NCI-H1694 (cell line): ENCODE measurements at places on chromosomes 16 and 17.

- no peak for DNase-seq
These were observed 52.0 kb upstream of the DLX4 start for GRCh38 chr17:49916854-49917515.

DNA sequence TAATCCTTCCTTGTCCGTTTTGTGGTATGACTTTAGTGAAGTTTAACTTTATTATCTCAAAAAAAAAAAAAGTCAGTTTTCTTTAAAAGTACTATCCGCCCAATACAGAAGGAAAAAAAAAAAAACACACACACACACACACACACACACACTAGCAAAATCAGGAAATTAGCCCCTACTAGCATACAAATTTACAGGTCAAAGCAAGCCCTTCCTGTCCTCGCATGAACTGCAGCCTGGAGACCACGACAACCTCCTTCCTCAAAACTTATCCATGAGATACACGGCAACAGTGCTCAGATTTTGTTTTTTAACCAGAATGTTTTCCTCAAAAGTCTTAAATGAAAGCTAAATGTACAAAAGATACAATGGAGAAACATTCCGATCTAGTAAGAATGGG, 16.2 kb downstream of the NCOR1 start:
- DNase-seq, result no peak

GRCh38 chr16:69111876-69112230, 6.4 kb downstream of the HAS3 start:
- no peak for DNase-seq

DNA sequence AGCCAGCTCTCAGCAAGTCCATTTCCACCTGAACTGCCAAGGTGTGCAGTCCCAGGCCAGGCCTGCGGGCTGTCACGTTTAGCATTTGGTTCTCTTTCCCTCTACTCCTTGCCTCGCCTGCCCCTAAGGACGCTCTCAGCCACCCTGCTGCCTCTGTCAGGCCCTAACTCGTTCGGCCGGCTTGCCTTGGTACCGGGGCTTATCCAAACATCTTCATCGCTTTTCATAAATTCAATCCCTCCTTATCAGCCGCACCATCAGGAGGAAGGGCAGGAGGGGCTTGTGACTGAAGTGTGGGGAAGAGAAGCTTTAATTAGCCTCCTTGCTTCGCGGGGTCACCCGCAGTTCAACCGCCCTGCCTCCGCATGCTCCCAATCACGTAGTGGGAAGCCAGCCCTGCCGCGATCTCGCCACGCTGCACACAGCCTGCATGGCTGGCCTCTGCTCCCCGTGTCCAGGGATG, 231.1 kb downstream of the SOX9 start:
- no peak for DNase-seq

DNA sequence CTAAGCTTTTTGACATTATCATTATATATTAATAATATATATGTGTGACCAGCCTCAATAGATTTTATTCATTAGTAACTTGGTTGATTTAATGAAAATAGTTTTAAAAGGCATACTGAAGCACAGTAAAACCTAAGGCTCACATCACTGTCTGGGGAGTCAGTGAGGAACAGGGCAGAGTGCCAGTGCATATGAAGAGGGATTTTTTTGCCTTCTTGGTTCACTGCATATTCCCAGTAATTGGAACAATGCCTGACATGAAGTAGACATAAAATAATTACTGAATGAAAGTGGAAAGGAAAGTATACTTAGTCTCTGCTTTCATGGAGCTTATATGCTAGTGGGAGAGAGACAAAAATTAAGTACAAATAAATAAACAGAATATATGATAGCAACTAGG, 81.1 kb downstream of the FTO start:
- peak; percentile 2 for DNase-seq

GRCh38 chr17:33073416-33073815, 81.8 kb downstream of the SPACA3 start:
- DNase-seq, result no peak

DNA sequence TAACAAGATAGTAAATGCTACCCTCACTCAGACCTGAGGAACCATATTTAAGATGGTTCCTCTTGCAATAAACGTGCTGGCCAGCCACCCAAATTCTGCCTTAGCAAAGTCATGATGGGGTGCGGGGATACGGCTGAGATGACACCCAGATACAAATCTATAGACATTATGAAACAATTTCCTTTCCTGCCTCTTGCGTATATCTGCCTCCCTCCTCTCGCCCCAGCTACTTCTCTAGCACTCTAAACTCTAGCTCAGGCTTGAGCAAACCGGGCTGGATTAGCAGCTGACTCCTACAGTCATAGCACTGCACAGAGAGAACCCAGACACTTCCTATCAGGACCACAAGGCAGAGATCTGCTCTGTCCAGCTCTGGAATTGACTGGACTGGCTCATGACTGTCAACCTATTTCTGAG, 22.3 kb downstream of the CD300LF start:
- no peak for DNase-seq

DNA sequence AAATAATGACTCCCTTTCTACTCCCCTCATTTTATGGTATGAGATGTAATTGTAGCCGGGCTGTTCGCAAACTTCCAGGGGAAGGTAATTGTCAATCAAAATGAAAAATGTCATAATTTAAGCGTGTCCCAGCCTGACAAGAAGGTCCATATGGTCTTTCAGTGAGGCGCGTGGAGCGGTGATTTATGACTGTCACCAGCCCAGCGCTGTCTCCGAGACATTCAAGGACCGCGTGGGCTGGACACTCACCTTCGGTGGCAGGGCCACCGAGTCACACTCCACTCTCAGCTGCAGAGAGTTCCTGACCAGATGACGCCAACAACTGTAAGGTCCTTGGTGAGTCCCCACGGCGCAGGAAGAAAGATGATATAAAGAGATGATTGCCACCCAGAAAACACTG, 157.7 kb upstream of the TNRC6C start:
- DNase-seq, result peak; percentile 75

DNA sequence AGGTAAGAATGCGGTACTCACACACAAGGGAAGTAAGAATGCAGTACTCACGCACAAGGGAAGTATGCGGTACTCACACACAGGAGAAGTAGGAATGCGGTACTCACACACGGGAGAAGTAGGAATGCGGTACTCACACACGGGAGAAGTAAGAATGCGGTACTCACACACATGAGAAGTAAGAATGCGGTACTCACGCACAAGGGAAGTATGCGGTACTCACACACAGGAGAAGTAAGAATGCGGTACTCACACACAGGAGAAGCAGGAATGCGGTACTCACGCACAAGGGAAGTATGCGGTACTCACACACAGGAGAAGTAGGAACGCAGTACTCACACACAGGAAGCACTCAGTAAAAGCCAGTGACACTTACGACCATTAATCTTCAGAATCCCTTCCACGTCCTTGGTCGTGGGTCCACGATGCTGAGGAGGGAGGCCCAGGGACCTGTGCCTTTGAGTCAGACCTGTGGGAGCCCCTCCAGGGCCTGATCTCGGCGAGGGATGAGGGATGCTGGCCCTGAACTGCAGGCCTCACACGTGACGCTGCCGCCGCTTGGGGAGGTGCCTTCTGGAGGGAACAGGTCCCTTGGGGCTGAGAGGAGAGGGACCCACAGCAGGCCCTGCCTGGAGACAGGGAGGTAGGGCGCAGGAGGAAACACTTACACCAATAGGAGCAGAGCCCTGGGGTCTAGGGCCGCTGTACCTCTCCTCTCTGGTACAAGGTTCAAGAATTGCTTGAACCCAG, 20.2 kb downstream of the ABR start:
- DNase-seq, result no peak

DNA sequence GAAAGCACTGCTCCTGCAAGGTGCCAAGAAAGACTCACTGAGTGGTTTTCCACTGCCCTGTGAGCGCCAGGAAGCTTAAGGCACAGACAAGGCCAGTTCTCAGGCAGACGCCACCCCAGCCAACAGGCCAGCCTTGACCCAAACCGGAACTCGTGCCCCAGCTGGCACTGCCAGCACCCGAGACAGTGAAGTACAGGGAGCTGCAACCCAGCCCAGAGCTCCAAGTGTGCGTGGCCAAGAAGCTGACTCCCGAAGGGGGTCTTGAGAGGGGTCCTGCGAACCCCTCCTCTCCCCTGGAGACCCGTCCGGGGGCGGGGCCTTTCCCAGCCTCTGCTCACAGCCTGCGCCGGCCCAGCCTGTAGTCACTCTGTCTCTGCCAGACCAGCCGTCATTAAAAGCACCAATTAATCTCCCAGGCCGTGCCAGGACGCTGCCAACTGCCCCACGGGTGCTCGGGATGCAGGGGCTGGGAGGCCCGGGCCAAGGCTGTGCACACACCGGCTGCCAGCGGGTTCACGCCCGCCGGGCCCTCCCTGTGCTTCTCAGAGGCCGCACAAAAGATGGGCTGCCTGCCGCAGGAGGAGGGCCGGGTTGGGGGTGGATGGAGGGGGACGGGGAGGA, 4.4 kb upstream of the SOX8 start:
- DNase-seq, result no peak

DNA sequence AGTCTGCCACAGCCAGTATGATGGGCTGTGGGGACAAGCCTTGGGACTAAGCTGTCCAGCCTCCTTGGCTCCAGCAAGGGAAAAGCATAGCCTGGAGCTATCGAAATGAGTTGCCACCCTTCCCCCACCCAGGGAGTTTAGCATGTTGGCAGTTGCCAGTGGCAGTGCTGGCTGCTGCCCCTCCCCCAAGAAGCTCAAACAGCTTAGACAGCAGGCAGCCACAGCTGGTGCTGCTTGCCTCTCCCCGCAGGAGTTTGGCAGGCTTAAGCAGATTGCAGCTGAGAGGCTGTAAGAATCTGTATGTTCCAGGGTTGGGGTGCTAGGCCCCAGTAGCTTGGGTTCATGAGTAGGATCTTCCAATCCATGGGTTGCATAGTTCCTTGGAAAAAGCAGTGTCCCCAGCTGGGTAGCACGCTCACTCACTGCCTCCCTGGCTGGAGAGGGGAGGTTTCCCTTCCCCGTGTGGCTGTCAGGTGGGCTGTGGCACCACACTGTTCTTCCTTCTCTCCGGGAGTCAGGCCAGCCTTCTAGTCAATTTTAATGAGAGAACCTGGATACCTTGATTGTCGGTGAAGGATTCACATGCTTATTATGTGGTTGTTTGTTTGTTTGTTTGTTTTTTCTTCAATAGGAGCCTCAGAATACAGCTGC, 506.1 kb downstream of the CDH11 start:
- peak; percentile 85 for DNase-seq

- DNase-seq, result no peak
These were observed 20.9 kb downstream of the RPRML start for GRCh38 chr17:46958041-46958591.

DNA sequence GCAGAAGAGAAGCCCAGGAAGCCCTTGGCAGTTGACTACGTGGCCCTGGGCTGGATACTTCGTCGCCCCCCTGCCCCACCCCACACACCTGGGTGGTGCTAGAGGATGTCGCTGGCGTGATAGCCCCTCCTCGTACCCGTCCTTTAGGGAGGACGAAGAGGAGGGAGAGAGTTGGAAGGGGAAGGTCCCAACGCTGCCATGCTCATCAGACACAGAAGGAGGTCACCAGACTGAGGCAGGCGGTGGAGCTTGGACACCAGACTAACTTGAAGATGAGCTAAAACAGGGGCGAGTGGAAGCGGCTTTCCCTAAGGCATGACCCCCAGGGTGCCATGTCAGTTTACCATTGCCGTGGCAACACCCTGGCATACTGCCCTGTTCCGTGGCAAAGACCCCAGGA, 11.0 kb downstream of the AIPL1 start:
- DNase-seq, result no peak

DNA sequence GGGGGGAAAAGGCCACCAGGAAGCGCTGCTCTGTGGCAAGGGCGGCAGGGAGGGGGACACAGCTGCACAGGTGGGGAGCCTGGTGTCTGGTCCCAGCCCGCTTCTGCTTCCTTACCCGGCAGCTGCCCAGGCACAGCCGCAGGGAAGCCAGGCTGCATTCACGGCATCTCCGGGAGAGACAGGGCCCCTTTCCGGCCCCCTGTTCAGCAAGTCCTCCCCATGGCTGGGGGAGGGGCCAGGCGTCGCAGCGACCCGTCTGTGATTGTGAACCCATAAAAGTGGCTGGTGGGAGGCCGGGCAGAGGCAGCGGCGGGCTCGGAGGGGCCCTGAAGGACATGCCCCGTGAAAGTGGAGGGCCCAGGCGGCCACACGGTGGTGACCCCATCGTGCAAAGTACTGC, 28.7 kb downstream of the SOX8 start:
- DNase-seq, result no peak

DNA sequence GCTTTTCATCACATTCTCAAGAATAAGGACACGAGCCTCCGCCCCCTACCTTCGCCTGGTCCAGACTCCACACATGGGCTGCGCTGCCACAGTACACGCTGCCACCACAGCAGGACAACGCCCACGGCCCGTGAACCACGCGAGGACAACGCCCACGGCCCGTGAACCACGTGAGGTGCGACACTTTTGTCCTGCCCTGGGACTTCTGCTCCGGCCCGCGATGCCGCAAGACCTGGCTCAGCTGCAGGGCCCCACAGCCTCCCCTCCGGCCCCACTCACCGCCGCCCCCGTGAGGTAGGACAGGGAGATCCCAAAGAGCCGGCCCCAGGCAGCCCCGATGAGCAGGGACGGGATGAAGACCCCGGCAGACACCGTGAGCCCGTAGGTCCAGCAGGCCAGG, 5.9 kb upstream of the CCDC154 start:
- DNase-seq, result no peak

- no peak for DNase-seq
These were observed 245.0 kb downstream of the KCNJ2 start for GRCh38 chr17:70414300-70414699.

DNA sequence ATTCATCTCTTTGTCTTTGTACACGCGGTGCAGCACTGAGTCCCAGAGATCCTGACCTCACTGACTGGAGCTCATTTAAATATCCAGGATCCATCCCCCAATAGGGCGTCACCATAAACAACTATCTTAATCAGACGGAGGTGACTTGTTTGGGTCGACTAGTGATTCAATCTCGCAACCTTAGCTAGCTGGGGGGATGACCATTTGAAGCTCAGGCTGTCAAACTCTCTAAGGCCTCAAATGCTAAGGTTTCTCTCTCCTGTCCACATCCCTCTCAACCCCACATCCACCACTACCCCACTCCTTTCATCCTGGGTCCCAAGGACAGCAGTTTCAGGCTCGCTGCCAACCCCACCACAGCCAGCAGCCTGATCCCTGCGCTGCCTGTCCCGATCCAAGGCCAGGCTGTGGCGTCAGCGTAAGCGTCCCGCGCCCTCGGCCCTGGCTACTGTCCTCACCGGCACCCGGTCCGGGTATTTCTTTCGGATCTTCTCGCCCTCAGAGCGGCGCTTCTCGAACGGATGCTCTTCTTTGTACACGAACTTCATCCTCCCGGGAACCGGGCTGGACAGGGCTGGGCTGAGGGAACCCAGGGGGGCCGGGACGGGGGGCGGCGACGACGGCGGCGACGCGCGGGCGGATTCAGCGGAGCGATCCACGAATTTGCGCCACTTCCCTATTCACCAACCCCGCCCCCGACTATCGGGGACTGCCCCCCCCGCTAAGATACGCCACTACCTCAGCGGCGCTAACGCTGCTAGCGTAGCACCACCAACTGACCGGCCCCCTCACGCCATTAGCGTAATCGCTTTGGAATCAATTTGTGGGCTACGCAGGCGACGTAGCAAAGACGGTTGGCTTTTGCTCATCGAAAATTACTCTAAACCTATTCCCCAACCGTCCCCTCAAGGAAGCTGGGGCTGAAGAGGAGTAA, at the start of gene GABARAP:
Gene GABARAP (minus strand): TSS at position 667 of the 934 bp plus-strand sequence. CDS start 119 bp downstream, at position 548.
- DNase-seq, result peak; percentile 90
